ENCODE measurements at places on chromosomes 13 and 19.

DNA sequence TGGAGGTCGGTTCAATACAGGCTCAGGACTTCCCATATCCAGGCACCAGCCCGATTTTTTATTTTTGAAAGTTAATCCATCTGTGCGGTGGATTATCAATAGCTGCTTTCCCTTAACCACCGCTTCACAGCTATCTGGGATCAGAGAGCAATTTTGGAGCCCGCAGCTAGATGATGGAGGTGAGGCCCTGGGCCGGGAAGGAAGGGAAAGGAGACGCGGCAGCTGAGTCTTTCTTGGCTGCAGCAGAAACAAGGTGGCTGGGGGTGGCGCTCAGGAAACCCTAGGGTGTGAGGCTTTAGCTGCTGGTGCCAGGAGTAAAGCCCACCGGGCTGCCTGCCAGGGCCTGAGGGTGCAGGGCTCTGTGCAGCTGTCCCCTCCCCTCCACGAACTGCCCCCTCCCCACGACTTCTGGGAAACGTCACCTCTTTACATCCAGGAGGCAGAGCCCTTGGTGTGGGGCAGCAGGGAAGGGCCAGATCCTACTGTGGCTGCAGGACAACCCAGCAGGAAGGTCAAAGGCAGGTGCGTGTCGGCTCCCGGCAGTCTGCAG lies 307.0 kb downstream of the ZNF536 start:
- no peak for DNase-seq

DNA sequence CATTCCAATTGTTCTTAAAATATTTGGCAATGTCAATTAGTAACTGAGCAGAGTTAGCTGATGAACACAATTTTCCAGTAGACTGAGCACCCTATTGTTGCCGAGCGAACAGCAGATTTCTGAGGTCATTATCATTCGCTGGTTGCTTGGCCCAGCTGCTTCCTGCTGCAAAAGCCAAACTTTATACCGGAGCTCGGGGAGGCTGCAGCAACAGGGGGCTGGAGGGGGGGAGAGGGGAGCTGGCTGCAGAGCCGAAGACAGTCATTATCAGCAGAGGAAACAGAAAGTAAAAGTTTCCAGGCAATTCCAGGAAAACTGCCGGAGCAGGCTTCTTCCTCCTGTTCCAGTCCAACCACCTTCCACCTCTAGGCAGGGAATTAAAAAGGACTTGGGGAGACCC lies 77.9 kb downstream of the ZNF536 start:
- no peak for DNase-seq

DNA sequence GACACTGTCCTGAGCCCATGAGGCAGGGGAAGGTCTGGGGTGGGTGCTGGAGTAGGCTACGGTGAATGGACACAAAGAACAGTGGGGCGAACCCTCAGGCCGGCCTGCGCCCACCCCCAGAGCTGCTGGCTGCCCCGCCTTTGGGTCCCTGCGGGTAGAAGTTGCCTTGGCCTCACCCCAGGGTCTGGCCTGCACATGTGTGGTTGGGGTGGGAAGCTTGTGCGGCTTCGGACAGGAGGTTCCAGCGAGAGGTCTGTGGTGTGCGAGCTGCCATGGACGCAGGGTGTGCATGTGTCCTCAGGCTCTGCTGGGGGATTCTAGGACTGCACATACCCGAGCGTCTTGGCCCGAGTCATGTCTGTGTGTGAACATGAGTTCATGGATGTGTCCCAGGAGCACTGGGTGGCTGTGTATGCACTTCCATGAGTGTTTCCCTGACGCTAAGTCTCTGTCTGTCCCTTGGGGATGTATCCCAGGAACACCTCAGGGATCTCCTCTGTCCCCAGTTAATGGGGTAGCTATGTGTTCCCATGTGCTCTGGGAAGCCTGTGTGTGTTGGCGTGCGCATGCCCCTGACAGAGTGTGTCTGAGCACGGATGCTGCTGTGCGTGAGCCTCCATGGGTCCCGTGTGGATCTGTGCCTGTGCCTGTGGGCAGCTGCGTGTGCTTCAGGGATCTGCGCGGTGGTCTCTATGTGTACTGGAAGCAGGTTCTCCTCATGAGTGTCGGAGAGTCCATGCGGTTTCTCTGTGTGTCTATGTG lies 20.8 kb upstream of the POU2F2 start:
- no peak for DNase-seq

DNA sequence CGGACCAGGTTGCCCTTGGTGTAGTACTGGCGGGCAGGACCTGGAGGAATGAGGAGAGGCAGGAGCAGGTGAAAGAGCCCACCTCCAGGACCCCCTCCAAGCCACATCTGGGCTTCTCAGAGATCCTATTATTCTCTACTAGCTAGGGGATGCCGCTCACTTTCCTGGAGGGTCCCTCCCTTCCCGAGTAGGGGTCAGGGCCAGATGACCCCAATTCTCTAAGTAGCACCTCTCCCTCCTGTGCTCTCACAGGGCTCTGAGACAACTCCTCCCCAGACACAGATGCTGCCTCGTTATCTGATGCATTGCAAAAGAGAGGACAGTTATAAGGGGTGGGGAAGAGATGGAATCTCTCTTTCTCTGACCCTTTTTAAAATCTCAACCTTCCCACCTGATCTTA lies 22.9 kb downstream of the GP6 start:
- no peak for DNase-seq

- DNase-seq = no peak
These were observed 221.0 kb downstream of the KLF12 start for GRCh38 chr13:73913079-73913740.

- no peak for DNase-seq
These were observed 31.2 kb upstream of the F7 start for GRCh38 chr13:113074401-113074800.

DNA sequence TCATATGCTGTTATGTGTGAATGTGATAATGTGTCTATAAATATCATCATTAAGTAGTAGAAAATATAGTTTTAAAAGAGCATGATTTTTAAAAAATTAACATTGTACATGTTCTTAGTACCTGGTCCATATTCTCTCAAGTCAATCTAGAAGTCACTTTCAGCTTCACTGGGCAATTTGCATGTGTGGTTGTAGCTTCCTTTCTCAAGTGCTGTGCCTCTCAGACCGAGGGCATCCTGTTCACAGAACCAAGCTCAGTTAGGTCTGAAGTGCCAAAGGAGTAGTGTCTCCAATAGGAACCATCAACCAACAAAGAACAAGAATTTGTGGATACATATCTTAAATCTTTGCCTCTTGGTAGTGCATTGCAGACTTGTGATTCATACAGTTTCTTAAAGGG lies 541.8 kb upstream of the SLC10A2 start:
- no peak for DNase-seq

DNA sequence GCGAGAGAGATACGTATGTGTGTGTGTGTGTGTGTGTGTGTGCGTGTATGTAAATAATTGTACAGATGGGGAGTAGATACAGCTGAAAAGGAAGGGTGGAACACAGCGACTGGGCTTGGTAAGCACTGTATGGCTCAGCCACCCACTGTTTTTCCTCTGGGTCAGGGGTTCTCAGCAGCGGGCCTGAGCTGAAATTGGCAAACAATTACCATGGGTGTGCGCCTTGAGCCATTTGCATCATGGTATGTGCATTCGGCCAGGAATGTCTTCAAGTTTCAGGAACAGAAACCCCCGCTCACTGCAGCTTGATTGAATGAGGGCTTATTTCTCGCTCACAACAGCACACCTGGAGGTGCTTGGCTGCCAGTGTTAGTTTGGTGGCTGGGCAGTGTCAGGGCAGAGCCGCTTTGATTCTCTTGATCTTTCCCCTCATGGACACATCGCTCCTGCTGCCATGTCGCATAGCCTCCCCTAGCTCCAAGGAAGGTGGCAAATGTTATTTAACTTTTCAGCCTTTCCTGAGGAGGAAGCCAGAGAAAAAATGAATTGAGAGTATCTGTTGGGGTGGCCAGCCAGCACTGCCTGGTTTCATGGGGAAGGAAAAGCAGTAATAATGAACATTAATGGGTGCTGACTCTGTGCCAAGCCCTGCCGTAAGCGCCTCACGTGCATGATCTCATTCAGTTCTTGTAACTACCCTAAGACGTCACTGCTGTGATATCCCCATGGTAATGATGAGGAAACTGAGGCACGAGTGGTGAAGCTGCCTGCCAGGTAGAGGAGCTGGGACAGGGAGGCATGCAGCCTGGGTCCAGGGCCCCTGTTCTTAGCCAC lies 126.9 kb downstream of the SIPA1L3 start:
- no peak for DNase-seq
